ENCODE measurements at places on chromosomes 1 and 21. TPM values are rescaled to one million over a fixed set of nuclear protein-coding genes. Genes with fewer than 3 reads are reported as not detected.

KCNE1 gene
- polyA plus RNA-seq = 0.60 TPM

PPM1J gene
- polyA plus RNA-seq = 0.92 TPM

SLAMF6 gene
- polyA plus RNA-seq = 1.4 TPM

DMRTA2 gene
- not detected for polyA plus RNA-seq

ESRRG gene
- 0.17 TPM for polyA plus RNA-seq

TMEM50B gene
- 41.8 TPM for polyA plus RNA-seq

LCE6A gene
- polyA plus RNA-seq = not detected

SLC19A1 gene
- polyA plus RNA-seq = 10.7 TPM

TRIM63 gene
- polyA plus RNA-seq = 0.46 TPM

LCE1A gene
- not detected for polyA plus RNA-seq

PTP4A2 gene
- 145 TPM for polyA plus RNA-seq

GSTM1 gene
- polyA plus RNA-seq = 21.3 TPM

SERTAD4 gene
- 1.9 TPM for polyA plus RNA-seq

CCDC30 gene
- 1.2 TPM for polyA plus RNA-seq

CFHR5 gene
- polyA plus RNA-seq = not detected

FMO4 gene
- 13.9 TPM for polyA plus RNA-seq

MYOG gene
- polyA plus RNA-seq = not detected

PRMT6 gene
- polyA plus RNA-seq = 12.6 TPM

CLEC20A gene
- polyA plus RNA-seq = 1.3 TPM

ZC3H12A gene
- 14.4 TPM for polyA plus RNA-seq

RCSD1 gene
- polyA plus RNA-seq = 7.8 TPM

DLGAP3 gene
- polyA plus RNA-seq = not detected
